HEK293T (cell line): ENCODE measurements at places on chromosomes 4 and X.

- DNase-seq = no peak
Measured at GRCh38 chr4:38955957-38956356, 76.3 kb downstream of the TMEM156 start.

- no peak for DNase-seq
Measured at GRCh38 chr4:88630756-88631155, 38.5 kb downstream of the HERC3 start.

- no peak for DNase-seq
Measured at GRCh38 chrX:129833153-129833990, 10.3 kb downstream of the ZDHHC9 start.

- peak; percentile 58 for DNase-seq
Measured at GRCh38 chr4:165874791-165875371, 1.8 kb downstream of the TLL1 start.

GRCh38 chr4:11514003-11514402, 85.3 kb upstream of the HS3ST1 start:
- no peak for DNase-seq

GRCh38 chr4:183395395-183395794, 49.0 kb upstream of the CDKN2AIP start:
- DNase-seq = no peak

DNA sequence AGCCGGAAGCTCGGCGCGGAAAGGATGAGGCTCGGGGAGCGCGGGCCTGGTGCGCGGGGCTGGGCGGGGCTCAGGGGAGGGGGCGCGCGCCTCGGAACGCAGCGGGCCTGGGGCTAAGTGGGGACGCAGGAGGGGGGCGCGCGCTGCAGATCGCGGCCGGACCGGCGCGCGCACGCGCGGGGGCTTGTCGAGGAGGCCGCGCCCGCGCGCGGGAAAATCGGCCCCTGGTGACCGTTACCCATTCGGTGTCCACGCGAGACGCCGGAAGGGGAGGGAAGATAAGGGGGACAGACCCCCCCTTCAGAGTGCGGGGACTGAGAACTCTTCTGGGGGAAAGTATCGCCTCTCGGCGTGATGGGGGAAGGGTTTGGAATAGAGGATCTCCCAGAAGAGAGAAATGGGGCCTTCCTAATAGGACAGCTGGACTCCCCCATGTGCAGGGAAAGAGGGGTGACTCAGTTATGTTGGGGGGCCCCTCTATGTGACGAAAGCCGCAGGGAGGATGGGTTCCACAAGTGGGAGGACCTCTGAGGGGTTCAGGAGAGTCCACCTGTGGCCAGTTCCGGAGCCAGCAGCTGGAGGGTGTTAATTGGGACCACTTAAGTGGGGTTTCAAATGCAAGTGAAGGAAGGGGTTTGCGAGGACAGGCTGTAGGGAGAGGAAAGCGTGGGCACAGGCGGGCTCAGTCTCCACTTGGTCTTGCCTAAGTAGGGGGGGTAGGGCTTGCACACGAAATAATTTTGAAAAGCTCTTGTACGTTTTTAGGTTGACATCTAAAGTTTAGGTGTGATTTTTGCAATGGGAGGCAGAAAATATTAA, 584 bp downstream of the SUV39H1 start:
- peak; percentile 54 for DNase-seq

DNA sequence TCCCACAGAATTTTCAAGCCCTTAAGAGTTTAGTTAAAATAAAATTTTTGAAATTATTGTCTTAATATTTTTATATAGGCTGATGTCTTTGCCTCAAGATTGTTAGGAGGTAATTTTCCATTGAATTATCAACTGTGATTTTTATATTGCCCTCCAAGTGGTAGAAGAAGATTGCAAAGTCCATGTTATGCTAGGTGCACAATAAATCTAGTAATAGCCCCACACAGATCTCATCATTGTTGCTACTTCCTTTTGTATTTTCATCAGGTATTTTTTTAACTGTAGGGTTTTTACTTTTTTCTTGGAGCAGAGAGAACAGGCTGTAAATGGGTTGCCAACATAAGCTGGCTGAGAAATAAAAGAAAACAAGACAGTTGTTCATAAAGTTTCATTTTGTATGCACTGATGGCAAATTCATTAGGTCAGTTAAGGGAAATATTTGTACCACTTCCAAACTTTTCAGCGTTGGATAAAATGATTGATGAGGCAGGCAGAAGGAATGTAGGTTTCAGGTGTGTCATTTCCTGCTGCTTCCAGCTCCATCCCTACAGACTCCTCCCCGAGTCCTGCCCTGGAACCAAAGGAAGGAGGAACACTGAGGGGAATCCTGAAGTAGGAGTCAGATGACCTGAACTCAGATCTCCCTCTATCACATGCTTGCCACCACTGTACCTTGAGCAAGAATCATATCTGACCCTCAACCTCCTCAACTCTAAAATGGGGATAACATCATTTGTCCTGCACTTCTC, 105.5 kb downstream of the PRRG1 start:
- DNase-seq = no peak

- DNase-seq = no peak
Measured at GRCh38 chrX:96147681-96148080, 537.0 kb upstream of the DIAPH2 start.

GRCh38 chr4:56863441-56864139, 42.1 kb upstream of the SPINK2 start:
- DNase-seq = no peak

DNA sequence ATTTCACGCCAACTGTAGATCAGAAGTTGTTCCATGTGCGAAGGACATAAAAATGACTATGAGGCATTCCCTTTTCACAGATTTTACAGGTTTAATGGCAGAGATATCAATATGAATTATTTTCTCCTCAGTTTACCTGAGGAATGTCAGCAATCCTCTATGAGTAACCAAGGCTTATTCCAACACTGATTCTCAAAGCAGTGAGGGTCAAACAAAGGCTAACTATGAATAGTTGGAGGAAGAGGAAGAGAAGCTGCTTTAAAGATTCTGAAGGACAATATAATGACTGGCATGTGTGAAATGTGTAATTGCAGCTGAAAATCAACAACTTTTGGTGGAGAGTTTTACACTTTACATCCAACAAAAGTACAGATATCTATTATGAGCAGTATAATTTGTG, 29.1 kb downstream of the NAF1 start:
- no peak for DNase-seq

- no peak for DNase-seq
Measured at GRCh38 chr4:53748328-53748772, 157.1 kb upstream of the LNX1 start.

DNA sequence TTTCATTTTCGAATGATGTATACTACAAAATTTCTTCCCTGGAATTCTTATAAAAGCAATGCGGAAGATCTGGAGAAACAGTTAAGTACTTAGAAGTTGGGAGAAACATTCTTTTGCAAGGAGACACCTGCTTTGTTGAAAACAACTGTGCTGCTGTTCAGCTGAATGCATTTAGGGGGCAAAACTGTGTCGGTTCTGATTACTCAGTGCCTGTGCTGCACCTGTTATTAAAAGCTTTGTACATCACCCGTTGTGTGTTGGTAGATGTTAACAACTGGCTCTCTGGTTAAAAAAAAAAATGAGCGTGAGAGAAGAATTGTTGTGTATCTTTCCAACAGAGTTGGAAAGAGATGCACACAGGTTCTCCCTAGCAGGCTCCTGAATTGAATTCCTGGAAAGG, 184.1 kb upstream of the HHIP start:
- no peak for DNase-seq
